ENCODE measurements at places on chromosomes 13 and 19. TPM values are rescaled to one million over a fixed set of nuclear protein-coding genes. Genes with fewer than 3 reads are reported as not detected.

DNA sequence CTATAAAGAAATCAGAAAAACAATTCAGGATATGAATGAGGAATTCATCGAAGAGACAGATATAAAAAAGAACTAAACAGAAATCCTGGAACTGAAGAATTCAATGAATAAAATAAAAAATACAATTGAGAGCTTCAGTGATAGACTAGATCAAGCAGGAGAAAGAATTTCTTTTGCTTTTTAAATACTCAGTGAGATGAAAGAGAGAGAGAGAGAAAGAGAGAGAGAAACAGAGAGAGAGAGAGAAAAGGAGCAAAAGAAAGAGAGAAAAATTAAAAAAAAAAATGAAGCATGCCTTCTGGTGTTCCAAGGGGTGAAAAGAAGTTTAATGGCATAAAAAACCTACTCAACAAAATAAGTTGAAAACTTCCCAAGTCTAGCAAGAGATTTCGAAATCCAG is 22.0 kb upstream of the SLC7A9 start:
- no peak for DNase-seq

The HOOK2 gene
- 161 TPM for total RNA-seq

The ZIC2 gene
- total RNA-seq = not detected

- no peak for DNase-seq
These were observed 2.4 kb upstream of the KMT2B start for GRCh38 chr19:35715355-35715809.

The PABPC3 gene
- total RNA-seq = not detected

DNA sequence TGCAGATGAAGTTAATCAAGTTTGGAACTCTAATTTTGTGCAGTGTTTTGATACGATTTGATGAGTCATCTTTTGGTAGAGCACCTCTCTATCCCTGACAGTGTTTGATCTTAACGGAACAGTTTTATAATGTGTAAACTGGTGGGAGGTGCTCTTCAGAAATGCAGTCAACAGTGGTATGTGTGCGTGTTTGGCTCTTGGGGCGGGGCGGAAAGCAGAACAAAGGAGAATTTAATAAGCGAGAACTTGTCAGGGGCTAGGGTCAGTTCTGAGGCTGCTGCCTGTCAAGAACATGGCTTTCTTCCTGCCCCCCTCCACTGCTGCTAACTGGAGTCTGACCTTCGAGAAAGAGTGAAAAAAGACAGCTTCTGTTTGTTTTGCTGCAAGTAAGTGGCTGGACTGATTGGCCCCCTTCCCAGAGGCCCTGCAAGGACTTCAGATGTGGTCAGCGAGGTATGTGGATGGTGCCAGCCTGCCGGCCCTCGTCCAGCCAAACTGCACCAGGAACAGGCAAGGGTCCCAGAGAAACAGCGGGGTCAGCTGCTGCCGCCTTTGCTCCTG is 40.8 kb downstream of the BBC3 start:
- DNase-seq = peak; percentile 79

The SYT5 gene
- 0.96 TPM for total RNA-seq

The KLK14 gene
- total RNA-seq = not detected

- DNase-seq = no peak
These were observed 5.0 kb downstream of the IZUMO4 start for GRCh38 chr19:2101417-2102335.

- DNase-seq = no peak
These were observed 5.7 kb upstream of the LGALS14 start for GRCh38 chr19:39698535-39698934.

GRCh38 chr19:35340431-35340830 is 7.3 kb upstream of the FFAR1 start:
- no peak for DNase-seq

- DNase-seq = no peak
These were observed 12.7 kb downstream of the KDM4B start for GRCh38 chr19:4981681-4981958.

The SOHLH2 gene
- not detected for total RNA-seq

DNA sequence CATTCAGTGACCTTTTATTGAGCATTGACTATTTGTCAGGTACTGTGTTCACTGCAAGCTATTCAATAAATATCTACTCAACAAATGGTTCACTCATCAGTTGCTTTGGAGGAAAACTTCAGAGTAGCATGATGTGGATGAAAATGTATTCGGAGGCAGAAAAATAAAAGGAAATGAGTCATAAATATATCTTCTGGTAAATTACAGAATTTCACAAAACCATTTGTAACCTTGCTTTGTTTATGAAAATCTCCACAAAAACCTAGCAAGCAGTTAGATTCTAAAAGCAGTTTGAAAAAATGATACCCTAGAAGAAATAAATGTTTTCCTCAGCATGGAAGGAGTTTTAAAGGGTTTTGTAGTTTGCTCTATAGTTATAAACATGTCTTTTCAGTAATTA is 399.6 kb downstream of the LMO7 start:
- DNase-seq = no peak

DNA sequence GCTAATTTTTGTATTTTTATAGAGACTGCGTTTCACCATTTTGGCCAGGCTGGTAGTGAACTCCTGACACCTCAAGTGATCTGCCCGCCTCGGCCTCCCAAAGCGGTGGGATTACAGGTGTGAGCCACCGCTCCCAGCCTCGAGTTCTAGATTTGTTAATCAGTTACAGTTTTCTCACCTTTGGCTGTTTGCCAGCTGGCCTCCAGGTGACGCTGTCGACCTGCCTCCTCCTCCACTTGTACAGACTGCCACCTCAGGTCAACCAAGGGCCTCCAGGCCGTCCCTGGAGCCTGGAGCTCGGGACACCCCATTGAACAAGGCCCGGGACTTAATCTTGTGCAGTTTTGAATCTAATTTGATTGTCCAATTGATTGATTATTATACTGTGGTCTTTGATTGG is 45.5 kb downstream of the IER2 start:
- DNase-seq = peak; percentile 85

The NDFIP2 gene
- total RNA-seq = 93.1 TPM

DNA sequence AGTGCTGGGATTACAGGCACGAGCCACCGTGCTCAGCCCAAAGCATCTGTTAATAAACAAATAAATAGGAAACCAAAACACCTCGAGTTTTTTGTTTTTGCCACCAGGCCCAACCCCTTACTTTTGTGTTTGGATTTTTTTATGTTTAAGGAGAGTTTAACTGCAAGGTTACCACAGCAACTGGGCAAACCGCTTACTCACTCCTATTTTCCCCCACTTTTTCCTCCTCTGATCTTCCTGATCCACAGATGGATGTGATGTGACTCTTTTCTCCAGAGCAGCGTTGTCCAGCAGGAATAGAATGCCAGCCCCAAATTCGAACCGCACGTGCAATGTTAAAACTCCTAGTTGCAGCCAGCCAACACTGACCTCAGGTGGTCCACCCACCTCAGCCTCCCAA is 2.1 kb upstream of the PNMA8B start:
- no peak for DNase-seq

DNA sequence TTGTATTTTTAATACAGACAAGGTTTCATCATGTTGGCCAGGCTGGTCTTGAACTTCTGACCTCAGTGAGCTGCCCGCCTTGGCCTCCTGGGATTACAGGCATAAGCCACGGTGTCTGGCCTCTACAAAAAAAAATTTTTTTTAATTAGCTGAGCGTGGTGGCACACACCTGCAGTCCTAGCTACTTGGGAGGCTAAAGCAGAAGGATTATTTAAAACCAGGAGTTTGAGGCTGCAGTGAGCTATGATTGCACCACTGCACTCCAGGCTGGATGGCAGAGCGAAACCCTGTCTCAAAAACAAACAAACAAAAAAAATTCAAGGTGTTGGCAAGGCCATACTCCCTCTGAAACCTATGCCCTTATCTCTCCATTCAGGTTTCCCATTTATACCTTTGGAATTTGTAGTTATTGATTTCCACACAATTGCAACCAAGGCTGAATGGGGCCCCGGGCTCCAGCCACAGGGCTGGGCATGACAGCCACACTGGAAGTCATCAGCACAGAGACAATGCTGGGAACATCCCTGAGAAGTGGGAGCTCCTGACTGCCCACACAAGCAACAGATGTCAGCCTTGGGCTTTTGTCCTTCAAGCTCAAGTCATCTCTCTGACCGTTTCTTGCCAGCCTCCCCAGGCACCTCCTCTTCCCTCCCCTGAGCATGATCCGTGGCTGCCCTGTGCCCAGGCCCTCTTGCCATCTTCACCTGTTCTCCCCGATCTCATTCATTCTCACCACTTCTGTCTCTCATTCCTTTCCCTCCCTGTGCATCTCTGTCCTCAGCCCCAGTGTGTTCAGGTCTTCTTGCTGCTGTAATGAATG is 27.2 kb upstream of the CALM3 start:
- DNase-seq = no peak

The ZNF443 gene
- total RNA-seq = 7.0 TPM

DNA sequence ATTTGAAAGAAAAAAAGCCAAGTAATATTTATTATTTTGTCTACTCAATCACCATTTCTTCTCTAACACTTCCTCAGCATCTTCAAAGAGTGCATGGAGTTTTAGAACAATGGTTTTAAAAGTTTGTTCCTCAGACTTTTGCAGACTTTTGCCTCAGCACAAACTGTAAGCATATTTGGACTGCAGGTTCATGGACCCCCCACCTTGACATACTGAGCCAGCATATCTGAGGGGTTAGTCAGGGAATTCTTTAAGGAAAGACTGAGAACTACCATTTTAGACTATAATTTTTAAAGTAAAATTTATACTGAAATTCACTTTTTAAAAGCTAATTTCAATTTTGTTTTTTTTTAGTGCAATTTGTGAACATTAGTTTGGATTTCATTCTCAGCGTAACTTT is 1676.8 kb upstream of the PCDH20 start:
- no peak for DNase-seq

DNA sequence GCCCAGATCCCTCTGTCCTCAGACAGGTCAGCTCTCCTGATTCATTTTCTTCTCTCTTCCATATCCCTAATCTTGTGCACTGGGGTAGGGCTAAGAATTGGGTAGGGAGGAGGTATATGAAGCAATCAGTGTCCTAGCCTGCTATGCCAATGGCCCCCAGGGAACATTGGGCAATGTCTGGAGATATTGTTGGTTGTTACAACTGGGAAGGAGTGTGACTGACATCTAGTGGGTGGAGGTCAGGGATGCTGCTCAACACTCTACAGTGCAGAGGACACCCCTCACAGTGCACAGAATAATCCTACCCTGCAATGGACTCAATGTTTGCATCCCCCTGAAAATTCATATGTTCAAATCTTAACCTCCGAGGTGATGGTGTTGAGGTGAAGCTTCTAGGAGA is 57.5 kb downstream of the CPAMD8 start:
- DNase-seq = no peak

Data from transverse colon (tissue), 4 donors.